NCI-H1417 (cell line): ENCODE measurements at places on chromosomes 7 and 10.

GRCh38 chr10:78609976-78610375 lies 458.8 kb upstream of the ZMIZ1 start:
- DNase-seq, result no peak

- DNase-seq, result no peak
Measured at GRCh38 chr7:69095127-69095526, 503.1 kb upstream of the AUTS2 start.

DNA sequence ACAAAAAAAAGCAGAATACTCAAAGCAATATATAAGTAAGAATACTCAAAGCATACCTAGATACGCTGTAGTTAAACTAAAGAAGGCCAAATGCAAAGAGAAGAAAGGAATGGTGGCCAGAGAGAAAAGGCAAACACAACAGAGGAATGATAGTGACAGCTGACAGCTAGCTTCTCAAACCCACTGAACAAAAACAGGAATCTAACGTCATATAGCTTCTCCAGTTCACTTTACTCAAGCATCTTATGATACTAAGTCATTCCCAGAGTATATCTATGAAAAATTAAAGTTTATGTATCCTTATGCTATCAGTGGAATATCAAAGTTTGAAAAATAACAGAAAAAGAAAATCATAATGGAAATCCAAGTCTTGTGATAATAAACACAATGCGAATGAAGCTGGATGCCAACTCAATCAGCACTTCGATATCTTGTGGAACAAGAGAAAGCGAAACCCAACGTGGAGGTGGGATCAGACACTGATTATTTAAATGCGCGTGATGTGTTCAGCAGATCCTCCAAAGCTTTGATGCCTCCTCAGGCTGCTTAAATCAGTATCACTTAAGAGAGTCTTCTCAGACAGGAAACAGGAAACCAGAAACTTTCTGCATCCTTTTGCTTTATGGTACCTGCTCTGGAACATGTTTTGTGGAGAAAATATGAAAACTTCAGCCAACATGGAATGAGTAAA lies 102.8 kb downstream of the PIP4K2A start:
- DNase-seq, result no peak

GRCh38 chr10:11448190-11448544 lies 163.3 kb downstream of the USP6NL start:
- no peak for DNase-seq

DNA sequence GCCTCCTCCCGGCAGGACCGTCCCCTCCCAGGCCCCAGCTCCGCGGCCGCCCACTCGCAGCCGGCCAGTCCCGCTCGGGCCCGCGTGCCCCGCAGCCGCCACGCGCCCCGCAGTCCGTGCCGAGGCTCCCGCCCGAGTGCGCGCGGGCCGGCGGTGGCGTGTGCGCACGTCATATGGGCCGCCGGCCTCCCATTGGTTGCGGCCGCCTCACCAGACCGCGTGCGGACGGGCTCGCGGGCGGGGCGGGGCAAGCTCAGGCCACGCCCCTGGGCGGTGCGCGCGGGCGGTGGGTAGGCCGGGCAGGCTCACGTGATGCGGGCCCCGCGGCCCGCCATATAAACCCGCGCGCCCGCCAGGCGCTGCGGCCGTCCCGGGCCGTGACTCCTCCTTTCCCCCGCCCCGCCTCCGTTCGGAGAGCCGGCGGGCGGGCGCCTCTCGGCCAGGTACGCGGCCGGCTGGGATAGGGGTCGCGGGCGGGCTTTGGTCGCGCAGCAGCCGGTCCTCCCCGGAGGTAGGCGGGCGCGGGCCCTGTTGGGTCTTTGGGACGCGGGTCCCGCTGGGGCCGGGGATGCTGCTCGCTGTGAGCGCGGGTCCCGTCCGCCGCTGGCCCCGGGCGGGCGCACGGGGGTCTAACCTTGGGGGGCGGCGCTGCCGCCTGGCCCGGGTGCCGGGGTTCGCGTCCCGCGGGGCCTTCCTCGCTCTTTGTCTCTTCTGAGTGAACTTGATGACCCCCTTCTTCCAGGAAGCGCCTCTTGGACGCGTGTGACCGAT lies at the start of gene INSIG1:
Gene INSIG1, plus strand, starts transcription at position 362 of the 771 bp plus-strand sequence. Its CDS starts 408 bp downstream, at position 770.
- peak; percentile 95 for DNase-seq

DNA sequence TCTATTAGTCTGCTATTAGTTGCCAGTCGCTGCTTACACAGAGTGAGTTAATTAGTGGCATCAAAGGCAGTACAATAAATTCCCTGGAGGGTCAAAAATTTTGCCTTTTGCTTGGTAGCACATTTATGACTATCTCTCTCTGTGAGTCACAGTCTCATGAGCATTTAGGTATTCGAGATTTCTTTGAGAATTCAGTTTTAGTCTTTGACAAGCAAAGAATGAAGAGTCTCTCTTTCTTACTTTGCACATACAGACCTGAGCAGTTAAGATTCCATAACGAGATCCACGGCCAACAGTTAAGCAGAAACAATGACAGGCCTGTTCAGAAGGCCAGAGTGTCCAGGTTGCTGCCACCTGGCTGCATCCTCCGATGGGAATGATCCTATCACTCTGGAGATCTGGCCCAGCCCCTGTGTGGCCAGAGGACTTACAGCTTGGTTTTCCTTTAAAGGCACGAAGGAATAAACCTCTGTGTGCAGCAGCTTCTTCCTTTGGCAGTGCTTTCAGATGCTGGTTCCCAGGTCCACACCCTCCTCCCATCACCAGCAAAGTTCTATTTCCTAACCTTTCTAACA lies 80.6 kb downstream of the GLI3 start:
- DNase-seq, result no peak

GRCh38 chr10:49550563-49550962 lies 11.6 kb upstream of the ERCC6 start:
- DNase-seq, result no peak

- DNase-seq, result peak; percentile 98
Measured at GRCh38 chr7:47428052-47428767, 153.7 kb downstream of the TNS3 start.
